ENCODE measurements at places on chromosomes 4 and X. TPM values are rescaled to one million over a fixed set of nuclear protein-coding genes. Genes with fewer than 3 reads are reported as not detected.

ANXA3 gene
- 3.6 TPM for total RNA-seq

WAS gene
- total RNA-seq: 0.28 TPM

FSTL5 gene
- total RNA-seq: not detected

PHOX2B gene
- total RNA-seq: not detected

LANCL3 gene
- total RNA-seq: 0.38 TPM

NMU gene
- total RNA-seq: not detected

TEX13B gene
- not detected for total RNA-seq

CD40LG gene
- not detected for total RNA-seq
